RPMI7951 (cell line): ENCODE measurements at places on chromosomes 4 and X.

GRCh38 chr4:152165846-152166245 lies 370.0 kb downstream of the FBXW7 start:
- no peak for DNase-seq

- DNase-seq: no peak
These were observed 20.3 kb downstream of the QRFPR start for GRCh38 chr4:121360495-121360894.

GRCh38 chr4:74114234-74114633 lies 15.2 kb upstream of the CXCL2 start:
- peak; percentile 92 for DNase-seq

- no peak for DNase-seq
These were observed 175.8 kb downstream of the IL15 start for GRCh38 chr4:141812158-141812557.

- DNase-seq: no peak
These were observed 42.5 kb upstream of the ZNF157 start for GRCh38 chrX:47327902-47328301.

DNA sequence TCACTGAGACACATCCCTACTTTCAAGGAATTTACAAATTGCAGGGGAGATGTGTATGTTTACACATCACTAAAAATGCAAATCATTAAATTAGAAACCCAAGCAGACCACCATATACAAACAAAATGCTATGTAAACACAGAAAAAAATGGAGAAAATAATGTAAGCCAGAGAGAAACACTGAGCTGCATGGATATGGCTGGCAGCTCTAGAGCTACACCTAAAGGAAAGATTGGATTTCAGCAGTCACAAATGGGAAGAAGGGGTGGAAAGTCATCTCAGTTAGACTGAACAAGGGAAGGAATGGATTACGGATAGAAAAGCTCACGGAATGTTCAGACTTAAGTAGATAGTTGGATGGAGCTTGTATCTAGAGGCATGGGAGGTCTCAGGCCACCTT lies 186.3 kb downstream of the MOSPD2 start:
- no peak for DNase-seq

DNA sequence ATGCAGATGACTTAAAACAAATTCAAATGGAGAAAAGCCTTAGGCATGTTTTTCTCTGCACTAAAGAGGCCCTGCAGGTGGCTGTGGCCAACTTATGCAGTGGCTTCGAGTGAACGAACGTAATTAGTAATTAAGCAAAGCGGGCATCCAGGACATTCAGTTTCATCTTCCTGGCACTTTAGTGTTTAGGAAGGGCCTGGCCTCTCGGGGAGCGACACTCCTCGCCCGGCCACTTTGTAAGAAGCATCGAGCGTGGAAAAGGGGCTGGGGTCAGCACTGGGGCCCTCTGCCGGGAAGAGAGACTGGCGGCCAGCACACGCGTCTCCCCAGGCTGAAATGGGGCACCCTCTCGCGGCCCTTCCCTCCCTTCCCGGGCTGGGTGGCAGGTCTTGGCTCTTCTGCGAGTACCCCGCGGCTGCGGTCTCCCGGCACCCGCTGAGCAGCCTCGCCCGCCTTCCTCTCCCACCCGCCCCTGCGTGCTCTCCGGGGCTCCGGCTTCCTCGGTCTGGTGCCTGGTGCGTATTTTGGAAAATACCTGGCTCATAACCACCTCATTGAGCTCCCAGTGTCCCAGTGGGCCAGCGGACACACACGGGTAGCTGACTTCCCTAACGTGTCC lies 677 bp upstream of the CYP4V2 start:
- peak; percentile 44 for DNase-seq

DNA sequence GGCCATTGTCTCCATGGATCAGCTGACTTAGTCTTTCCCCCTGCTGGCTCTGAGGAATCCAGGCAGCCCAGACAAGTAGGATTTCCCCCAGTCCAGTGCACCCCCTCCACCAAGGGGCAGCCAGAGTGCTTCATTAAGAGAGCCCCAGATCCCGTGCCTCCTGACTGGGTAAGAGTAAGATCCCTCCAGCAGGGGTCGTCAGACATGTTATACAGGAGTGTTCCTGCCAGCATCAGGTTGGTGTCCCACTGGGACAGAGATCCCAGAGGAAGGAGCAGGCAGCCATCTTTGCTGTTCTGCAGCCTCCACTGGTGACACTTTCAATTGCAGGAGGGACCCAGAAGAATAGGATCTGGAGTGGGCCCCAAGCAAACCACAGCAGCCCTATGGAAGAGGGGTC lies 29.0 kb upstream of the INPP4B start:
- DNase-seq: no peak

DNA sequence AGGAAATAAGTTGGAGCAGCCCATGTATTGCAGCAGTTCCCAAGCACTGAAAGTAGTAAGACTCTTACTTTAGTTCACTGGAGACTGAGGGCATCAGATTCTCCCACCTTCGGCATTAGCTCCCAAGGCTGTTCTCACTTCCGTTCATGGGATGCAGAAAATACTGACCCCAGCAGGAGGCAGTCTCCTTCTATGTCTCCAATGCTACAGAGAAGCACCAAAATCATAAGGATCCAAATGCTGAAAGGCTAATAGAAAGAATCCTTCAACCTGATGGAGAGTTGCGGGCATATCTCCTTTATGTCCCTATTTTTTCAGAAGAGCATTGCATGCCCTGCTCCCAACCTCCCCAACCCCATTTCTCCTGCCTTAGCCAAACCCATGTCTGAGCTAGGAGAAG lies 32.4 kb downstream of the ADH7 start:
- no peak for DNase-seq

- no peak for DNase-seq
These were observed 149.1 kb downstream of the SLC39A8 start for GRCh38 chr4:102196221-102196620.

GRCh38 chr4:2470791-2471190 lies 1.9 kb downstream of the RNF4 start:
- DNase-seq: no peak

DNA sequence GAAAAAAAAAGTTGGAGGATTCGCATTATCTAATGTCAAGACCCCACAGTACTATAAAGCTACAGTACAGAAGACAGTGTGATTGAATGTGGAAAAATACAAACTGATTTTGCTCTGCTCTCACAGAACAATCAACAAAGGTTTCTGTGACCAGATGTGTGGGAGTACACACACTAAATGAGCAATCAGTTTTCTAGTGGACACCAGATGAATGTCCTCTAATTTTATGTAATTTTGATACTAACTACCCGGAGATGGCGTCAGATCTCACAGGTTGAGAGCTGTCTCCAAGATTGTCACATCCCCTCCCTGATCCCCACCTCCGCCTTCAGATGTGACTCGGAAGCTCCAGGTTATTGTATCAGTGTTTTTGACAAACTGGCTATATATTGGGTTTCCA lies 81.9 kb upstream of the HUWE1 start:
- peak; percentile 10 for DNase-seq

GRCh38 chrX:43467608-43468234 lies 188.4 kb upstream of the MAOA start:
- no peak for DNase-seq

GRCh38 chrX:134236626-134237614 lies at the start of gene CCDC160:
TSS of gene CCDC160 (plus strand) at chrX:134237182. CDS start at chrX:134244801, 7,619 bp downstream.
- DNase-seq: peak; percentile 32

DNA sequence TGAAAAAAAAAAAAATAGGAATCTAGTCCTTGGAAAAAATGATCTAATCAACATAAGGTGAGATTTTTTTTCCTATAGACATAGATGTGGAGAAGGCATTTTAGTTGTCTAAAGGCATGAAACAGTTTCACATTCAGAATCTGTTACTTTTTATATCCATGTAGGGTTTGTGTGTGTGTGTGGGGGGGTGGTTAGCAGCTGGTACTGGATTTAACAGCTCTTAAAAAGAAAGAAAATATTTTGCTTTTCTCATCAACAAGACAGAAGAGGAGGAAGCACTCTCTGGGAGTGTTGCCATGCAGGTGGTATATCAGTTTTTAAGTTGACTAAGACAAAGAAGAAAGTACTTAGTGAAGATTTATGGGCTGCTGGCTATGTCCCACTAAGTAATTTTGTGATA lies 122.3 kb downstream of the VCX3B start:
- DNase-seq: no peak

- DNase-seq: no peak
These were observed 100.2 kb upstream of the USP38 start for GRCh38 chr4:143084566-143084965.

GRCh38 chrX:71181558-71181909 lies 36.9 kb downstream of the NLGN3 start:
- DNase-seq: no peak

- DNase-seq: peak; percentile 52
These were observed 128.5 kb downstream of the PRSS12 start for GRCh38 chr4:118224243-118224829.

- DNase-seq: peak; percentile 58
These were observed 4.4 kb upstream of the CXorf38 start for GRCh38 chrX:40651620-40652223.

DNA sequence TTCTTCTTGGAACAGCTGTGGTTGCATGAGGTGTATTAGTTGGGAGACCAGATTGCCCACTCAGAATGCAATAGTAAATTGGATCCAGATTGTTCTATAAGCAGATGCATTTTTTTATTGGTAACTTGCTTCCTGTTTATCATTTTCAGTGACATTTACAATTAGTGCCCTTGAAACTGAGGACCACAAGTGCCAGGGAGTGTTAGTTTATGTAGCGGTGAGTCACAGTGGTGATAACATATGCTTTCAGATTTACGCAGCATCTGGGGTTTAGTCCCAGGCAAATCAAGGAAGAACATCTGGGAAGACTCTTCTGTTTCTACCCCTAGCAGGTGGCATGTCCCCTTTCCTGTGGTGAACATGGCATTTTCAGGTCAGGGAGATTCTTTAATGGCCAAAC lies 24.1 kb downstream of the FRMPD4 start:
- peak; percentile 55 for DNase-seq

DNA sequence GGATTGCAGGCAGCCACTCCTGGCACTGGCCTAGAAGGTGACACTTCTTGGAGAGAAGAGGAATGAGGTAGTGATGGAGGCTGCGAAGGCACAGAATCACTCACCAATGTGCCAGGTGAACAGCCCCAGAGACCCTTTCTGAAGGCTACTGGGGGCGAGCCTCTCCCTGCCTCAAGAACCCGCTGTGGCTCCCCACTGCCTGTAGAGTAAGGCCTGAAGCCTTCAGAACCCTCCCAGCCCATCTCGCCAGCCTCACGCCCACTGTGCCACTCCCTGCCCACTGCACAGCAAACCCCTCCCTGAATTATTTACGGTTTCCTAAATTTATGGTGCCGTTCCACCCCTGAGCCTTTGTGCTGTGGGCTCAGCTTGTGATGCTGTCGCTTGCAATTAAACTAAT lies 24.2 kb upstream of the SORCS2 start:
- DNase-seq: no peak

DNA sequence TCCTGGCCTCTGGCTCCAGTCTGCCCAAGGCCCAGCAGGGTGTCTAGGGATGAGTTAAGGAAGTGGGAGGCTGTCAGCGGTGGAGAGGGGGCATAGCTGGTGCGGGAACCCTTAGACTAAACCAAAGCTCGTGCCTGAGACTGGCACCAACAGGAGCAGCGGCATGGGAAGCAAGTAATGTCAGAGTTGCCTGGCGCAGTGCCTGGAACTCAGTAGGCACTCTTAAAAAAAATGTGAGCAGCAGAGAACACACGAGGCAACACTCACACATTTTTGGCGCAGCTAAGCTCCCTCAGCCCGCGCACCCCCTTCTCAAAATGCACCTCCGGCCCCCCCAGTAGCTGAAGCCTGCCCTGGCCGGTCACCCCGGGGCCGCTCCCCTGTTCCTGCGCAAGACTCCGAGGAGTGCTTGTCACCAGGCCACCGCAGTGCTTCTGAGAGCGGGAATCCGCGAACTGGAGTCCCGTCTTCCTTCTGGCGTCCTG lies 583 bp downstream of the GABRE start:
- peak; percentile 27 for DNase-seq

DNA sequence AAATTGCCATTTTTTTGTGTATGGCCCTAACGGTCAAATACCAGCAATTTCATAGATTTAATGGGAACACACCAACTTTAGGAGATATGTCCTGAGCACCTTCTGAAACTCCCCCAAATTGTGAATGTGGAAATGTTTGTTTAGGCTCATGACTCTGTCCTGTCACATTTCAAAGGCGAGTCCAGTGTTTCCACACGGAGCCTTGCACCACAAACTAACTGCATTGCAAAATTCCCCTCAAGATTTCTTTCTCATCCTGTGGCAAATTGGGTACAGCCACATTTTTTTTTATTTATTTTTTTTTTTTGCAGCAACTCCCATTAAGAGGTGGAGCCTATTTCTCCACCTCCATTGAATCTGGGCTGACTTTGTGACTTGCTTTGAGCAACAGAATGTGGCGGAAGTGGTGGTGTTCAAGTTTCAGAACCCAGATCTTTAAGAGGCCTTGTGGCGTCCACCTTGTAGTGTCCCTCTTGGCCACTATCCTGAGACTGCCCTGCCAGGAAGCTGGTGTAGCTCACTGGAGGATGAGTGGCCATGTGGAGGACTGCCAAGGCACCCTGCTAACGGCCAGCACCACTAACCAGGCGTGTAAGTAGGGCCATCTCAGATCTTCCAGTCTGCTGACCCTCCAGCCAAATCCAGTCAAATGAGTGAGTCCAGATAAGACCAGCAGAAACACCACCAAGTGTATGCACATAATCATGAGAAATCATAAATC lies 172.4 kb upstream of the SCML1 start:
- peak; percentile 91 for DNase-seq

GRCh38 chr4:8229331-8229975 lies 30.4 kb downstream of the SH3TC1 start:
- DNase-seq: no peak

GRCh38 chrX:154657226-154657805 lies 3.9 kb upstream of the CTAG2 start:
- no peak for DNase-seq

- no peak for DNase-seq
These were observed 49.5 kb upstream of the HELT start for GRCh38 chr4:184968784-184969201.

GRCh38 chrX:100635989-100636320 lies 651 bp downstream of the TSPAN6 start:
- no peak for DNase-seq

- no peak for DNase-seq
These were observed 355.2 kb downstream of the DCAF12L2 start for GRCh38 chrX:125810856-125811255.

GRCh38 chr4:7687006-7687405 lies 252.3 kb upstream of the PSAPL1 start:
- DNase-seq: peak; percentile 56

DNA sequence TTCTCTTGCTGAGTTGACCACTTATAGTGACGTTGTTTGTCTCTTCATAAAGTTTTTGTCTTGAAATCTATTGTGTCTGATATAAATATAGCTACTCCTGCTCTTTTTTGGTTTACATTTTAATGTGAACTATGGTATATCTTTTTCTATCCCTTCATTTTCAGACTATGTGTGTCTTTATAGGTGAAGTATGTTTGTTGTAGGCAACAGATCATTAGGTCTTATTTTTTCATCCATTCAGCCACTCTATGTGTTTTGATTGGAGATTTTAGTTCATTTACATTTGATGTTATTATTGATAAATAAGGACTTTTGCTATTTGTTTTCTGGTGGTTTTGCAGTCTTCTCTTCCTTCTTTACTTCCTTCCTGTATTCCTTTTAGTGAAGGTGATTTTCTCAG lies 44.0 kb upstream of the SLC16A2 start:
- no peak for DNase-seq

- no peak for DNase-seq
These were observed 373.8 kb downstream of the OPHN1 start for GRCh38 chrX:68059469-68059868.
